ENCODE measurements at places on chromosomes 5 and 9.
A peak's percentile ranks its signal among the peaks of the same experiment; 100 is the strongest.

DNA sequence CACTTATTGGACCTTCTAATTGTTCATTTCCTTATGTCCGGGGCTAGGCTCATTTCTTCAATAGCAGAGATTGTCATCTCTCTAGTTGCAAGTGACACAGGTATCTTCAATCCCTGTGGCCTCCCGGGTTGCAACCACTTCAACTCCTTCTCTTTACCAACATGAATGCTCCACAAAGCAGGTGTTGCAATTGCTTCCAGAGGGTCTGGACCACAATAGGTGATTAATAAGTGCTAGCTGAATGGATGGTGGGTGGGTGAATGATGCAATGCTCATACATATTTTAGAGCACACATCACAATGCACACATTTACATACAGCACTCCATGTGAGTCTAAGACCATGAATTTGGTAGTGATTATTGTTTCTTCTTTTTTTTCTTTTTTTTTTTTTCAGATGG is 2.6 kb downstream of the CEMIP2 start:
- DNase-seq, result peak; percentile 50

DNA sequence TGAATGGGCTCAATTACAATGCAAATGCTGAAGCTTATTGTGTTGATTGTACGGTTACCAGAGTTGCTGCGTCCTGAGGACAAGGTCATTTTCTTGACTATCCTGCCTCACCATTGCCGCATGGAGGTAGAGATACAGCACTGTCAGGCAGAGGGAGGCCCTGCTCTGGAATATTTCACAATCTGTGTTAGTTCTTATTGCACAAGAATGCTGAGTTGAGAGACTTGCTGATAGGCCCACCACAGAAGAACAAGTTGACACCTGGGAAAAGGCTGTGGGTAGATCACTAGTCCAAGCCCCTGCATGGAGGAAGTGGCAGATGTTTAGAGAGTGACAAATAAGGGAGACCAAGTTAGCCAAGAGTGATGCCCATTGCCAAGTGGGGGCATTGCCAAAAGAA is 344.5 kb upstream of the ITGA1 start:
- DNase-seq, result no peak

- no peak for DNase-seq
Measured at GRCh38 chr5:35461530-35461929, 156.1 kb upstream of the SPEF2 start.

- DNase-seq, result no peak
Measured at GRCh38 chr5:120960510-120960909, 496.4 kb downstream of the PRR16 start.

DNA sequence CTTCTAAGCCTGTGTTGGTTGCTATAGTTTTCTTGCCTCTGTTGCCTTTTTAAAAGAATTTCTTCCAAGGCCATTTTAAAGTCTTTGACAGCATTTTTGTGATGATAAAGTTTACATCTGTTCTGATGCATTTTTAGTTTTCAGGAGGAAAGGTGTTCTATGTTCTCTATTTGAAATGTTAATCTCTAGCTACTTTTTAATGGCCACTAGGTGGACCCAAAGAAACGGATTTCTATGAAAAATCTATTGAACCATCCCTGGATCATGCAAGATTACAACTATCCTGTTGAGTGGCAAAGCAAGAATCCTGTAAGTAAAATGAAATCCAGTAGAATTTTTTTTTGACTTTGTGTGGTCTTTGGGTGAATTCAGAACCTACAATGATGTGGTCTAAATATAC is 60.2 kb downstream of the MELK start:
- DNase-seq, result peak; percentile 21

DNA sequence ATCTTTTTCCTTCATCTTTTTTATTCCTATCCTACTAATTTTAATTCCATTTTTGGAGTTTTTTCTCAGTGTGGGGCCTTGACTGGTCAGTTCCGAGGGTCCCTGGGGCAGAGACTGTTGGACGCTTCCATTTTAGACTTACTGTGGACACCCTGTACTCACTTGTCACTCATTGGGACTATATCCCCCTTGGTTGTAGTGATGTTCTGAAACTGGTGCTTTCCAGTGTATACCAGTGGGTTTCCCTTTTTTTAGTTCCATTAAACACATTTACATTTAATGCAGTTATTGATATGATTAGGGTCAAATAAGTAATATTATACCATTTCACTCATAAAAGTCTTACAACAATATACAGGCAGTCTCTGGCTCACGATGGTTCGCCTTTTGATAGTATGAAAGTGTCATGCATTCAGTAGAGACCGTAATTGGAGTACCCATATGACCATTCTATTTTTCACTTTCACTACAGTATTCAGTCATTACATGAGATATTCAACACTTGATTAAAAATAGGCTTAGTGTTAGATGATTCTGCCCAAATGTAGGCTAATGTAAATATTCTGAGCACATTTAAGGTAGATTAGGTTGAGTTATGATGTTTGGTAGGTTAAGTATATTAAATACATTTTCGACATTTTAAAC is 46.0 kb downstream of the CNOT6 start:
- DNase-seq, result no peak

DNA sequence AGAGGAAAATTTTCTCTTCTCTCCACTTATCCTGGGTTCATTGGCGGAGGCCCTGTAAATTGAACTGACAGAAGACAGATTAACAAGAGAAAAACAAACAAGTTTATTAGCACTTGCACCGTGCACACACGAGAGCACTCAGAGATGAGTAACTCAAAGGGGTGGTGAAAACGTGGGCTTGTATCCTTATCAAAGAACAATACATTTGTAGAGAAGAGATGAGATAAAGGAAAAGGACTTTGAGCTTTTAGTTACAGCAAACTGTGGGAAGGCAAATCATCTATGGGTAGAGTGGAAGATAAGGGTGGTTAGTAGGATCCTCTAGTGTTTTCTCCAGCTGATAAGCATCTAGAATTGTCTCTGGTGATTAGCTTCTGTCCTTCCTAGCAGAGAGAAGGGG is 44.4 kb upstream of the ROR2 start:
- DNase-seq, result no peak

All from cardiac muscle cell (in vitro differentiated cells and primary cell).